ENCODE measurements at places on chromosomes 7 and 10.

DNA sequence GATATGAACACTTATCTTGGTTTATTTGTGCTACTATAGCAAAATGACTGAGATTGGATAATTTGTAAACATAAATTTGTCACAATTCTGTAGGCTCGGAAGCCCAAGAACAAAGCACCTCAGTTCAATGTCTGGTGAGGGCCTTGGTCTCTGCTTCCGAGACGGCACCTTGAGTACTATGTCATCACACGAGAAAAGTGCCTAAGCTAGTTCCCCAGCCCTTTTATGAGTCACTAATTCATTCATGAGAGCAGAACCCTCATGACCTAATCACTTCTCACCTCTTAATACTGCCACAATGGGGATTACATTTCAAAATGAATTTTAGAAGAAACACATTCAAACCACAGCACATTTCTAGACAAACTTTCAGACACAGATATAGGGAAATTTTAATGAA is 52.0 kb upstream of the PRSS1 start:
- no peak for DNase-seq

GRCh38 chr7:147304376-147304775 is 1187.8 kb downstream of the CNTNAP2 start:
- DNase-seq = no peak

- no peak for DNase-seq
Measured at GRCh38 chr10:91493313-91493712, 83.2 kb downstream of the HECTD2 start.

GRCh38 chr7:141874787-141875186 is 33.5 kb upstream of the PRSS37 start:
- no peak for DNase-seq

- no peak for DNase-seq
Measured at GRCh38 chr7:151056666-151057505, 811 bp downstream of the CDK5 start.
